ENCODE measurements at places on chromosomes 11 and 22. TPM values are rescaled to one million over a fixed set of nuclear protein-coding genes. Genes with fewer than 3 reads are reported as not detected.

DNA sequence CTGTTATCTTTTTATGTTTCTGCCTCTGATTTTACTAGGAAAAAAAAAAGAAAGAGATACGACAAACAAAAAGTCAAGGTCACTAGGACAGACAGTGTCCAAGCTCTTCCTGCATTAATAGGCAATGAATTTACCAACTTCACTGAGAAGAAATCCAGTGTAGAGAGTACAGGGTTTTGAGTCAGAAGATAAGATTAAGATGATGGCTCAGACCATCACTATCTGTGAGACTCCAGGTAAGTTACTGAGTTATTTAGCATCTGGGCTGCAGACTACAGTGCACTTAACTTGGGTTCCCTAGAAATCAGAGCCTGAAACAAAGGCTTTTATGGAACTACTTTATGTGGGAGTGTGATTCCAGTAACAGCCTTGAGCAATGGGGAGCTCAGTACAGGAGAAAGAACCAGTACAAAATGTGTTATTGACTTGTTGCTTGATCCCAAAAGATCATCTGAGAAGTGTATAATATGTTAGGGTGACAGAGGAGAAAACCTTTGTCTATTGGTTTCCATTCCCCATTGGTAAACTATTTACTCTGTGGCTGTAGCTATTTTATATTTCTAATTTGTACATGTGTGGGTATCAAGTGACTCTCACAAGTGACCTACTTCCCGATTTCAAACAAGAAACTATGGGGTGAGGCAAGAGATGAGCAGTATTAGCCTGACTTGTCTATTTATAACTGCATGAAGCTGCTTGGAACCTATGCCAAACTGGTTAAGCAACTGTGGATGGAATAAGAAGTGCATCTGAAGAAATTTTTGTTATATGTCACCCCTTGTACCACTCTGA lies 395.8 kb downstream of the RAB38 start:
- no peak for DNase-seq

GRCh38 chr11:8291421-8292350 lies 28.0 kb upstream of the LMO1 start:
- DNase-seq = no peak

DNA sequence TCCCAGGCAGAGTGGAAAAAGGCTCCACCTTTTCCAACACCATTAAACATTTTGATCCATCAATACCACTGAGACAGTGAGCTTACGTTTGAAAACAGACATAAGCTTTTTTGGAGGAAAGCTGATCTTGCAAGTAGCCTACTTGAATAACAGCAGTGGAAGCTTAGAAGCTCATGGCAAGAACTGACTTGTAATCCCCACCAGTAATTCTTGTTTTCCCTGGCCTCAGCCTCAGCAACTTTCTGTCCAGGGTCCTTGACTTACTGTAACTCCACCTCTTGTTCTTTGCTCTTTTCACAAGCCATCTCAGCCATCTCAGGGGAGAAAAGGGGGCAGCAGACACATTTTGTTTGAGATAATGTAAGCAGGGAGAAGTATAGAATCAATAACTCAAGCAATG lies 12.3 kb upstream of the MPZL2 start:
- DNase-seq = no peak

Gene NLRP14
- total RNA-seq = not detected

Gene KRTAP5-6
- total RNA-seq = not detected

Measured in Right ventricle myocardium inferior (tissue), 1 donor.